ENCODE measurements at places on chromosomes 12 and 14.

- DNase-seq: no peak
These were observed 122.2 kb downstream of the PIWIL1 start for GRCh38 chr12:130459916-130460315.

- DNase-seq: no peak
These were observed 19.3 kb downstream of the TRPV4 start for GRCh38 chr12:109813810-109814416.

GRCh38 chr12:130713581-130713991 is 2.5 kb downstream of the RIMBP2 start:
- DNase-seq: no peak

DNA sequence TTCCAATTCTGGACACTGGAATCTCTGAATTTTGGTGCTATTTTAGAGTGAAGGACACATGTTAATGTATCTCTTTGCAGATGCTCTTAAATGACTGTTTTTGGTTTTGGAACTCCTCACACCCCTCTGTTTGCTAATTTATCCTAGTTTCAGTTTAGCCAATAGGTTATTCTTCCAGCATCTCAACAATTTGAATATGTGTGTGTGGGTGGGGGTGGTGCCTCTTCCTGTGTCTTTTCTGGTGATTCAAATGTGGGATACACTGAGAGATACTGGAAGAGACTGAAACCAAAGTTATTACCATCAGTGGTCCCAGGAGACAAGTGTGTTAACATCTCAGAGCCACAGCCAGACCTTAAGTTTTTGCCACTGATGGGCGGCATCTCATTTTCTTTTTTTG is 1317.4 kb upstream of the TMEM132C start:
- no peak for DNase-seq

GRCh38 chr12:102862486-102862885 is 54.6 kb downstream of the PAH start:
- DNase-seq: no peak

DNA sequence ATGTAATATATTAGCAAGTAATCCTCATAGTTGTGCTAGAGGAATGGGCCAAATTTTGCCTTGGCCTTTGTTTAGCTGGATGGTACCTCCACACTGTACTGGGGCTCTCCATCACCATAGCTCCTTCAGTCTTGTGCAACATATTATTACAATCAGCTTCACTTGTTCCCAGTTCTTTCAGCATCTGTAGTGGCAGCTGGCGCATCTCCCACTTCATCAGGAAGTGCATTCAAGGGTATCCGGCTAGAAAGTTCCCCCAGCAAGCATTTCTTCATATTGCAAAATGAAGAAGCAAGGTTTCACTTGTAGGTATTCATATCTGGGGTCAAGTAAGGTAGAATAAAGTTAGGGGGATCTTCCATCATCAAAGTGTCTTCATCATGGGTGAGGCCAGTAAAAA is 123.7 kb downstream of the IGF1 start:
- DNase-seq: no peak

DNA sequence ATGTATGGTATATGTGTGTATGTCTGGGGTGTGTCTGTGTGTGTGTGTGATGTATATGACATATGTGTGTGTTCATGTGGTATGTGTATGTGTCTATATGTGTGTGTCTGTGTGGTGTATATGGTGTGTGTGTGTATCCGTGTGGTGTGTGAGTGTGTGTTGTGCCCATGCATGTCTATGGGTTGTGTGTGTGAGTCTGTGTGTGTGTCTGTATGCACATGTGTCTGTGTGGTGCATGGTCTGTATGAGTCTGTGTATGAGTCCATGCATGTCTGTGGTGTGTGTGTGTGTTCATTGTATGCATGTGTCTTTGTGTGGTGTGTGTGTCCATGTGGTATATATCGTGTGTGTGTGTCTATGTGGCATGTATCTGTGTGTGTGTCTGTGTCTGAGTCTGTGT is 168.1 kb upstream of the GSC start:
- DNase-seq: no peak

GRCh38 chr14:71331403-71331802 is 424.1 kb downstream of the PCNX1 start:
- DNase-seq: no peak

DNA sequence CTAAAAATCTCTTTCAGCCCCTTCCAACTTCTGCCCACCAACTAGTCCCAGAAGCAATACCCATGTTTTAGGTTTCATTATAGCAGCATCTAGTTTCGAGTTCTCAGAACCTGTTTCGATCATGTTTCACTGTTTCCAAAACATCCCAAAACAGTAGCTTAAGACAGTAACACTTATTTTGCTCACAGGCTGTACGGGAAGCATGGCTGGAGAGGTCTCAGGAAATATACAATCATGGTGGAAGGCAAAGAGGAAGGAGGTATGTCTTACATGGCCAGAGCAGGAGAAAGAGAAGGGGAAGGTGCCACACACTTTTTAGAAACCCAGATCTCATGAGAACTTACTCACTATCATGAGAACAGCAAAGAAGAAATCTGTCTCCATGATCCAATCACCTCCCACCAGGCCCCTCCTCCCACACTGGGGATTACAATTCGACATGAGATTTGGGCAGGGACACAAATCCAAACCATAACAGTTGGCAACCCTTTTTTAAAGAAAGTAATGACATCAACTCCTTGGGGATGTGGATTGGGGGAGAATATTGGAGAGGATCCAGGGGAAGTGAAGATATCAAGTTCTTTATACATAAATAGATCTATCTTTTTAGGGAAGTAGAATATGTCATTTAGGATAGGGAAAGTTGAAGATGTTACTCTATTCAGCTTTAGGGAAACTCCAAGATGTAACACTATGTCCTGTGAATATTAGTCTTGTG is 269.9 kb upstream of the PLEKHG7 start:
- no peak for DNase-seq

GRCh38 chr12:74537126-74537706 is 419 bp upstream of the ATXN7L3B start:
- DNase-seq: no peak

GRCh38 chr12:95755261-95755865 is 35.2 kb downstream of the NTN4 start:
- no peak for DNase-seq

DNA sequence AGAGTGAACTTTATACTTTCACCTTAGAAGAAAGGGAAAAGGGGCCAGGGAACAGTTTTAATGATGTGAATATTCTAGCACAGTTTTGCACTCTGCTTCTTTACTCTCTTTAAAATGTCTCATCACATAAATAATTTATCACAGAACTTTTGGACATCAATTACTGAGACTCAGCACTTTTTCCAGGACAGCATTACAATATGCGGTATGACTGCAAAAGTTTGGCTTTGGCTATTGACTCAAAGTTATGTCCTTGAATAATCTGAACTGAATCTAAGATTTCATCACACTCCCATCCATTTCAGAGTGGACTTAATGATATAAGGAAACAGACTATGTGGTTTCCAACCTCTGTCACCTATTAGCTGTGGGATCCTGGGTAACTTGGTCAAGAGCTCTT is 11.7 kb downstream of the CCER1 start:
- no peak for DNase-seq

GRCh38 chr12:1398673-1399072 is 195.7 kb downstream of the FBXL14 start:
- DNase-seq: no peak

GRCh38 chr12:103012884-103013283 is 55.4 kb downstream of the ASCL1 start:
- no peak for DNase-seq

Measured in activated B cell treated with CpG ODN at 0.5 μM for 24 hours (primary cell).